ENCODE measurements at places on chromosomes 7 and 10.

DNA sequence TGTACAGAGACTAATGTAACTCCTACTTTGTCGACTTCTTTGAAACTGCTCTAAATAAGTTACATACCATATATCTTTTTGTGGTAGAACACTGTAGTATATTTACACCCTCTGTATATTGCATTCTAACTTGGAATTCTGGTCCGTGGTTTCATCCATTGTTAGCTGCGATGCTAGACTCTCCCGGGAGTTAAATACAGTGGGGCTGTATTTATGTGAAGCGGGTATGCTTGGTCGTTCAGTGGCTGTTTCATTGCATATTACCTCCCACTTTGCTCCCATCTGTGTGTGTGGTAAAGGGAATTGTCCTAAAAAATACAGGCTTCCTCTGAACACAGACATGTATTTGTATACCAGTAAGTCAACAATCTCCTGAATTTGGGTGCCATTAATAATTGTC, 231.1 kb downstream of the SLC25A13 start:
- DNase-seq: no peak

GRCh38 chr7:820341-820740, 11.9 kb upstream of the SUN1 start:
- DNase-seq: no peak

DNA sequence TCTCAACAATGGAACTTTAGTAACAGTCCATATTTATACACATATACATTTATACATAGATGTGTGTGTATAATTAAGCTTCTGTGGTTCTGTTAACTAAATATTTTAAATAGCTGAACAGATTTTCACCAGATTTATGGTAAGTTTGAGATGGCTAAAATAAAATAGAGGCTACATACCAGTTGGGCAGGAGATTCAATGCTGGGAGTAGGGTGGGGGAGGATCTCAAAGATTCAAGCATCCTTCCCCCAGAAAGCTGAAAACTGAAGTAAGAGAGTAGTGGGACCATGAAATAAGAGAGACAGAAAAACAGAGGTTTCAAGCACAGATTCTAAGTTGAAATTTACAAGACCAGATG, 14.0 kb downstream of the LRRC17 start:
- no peak for DNase-seq

DNA sequence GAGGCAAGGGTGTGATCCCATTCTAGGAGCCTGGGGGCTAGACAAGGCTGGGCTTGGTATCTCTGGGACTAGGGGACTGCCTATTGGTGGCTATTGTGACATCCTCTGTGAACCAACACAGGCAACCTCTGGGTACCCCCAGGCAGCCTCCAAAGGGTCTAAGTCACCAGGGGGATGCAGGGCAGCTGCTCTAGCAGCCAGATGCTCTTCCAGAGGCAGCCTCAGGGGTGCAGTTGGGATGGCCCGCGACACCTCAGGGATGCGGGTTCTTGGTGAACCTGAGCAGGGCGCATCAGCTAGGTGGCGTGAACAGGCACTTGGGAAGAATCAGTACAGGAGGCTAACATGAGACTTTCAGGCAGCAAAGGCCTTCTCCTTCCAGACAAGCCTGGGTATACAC, 1.6 kb upstream of the TMEM120A start:
- no peak for DNase-seq

GRCh38 chr7:151088856-151089699, 2.8 kb downstream of the AGAP3 start:
- no peak for DNase-seq

GRCh38 chr10:124532106-124532641, 70.6 kb downstream of the LHPP start:
- DNase-seq: no peak
